ENCODE measurements at places on chromosomes 5 and 9. TPM values are rescaled to one million over a fixed set of nuclear protein-coding genes. Genes with fewer than 3 reads are reported as not detected.

The AFAP1L1 gene
- total RNA-seq: 3.2 TPM

The FOXI1 gene
- total RNA-seq: not detected

DNA sequence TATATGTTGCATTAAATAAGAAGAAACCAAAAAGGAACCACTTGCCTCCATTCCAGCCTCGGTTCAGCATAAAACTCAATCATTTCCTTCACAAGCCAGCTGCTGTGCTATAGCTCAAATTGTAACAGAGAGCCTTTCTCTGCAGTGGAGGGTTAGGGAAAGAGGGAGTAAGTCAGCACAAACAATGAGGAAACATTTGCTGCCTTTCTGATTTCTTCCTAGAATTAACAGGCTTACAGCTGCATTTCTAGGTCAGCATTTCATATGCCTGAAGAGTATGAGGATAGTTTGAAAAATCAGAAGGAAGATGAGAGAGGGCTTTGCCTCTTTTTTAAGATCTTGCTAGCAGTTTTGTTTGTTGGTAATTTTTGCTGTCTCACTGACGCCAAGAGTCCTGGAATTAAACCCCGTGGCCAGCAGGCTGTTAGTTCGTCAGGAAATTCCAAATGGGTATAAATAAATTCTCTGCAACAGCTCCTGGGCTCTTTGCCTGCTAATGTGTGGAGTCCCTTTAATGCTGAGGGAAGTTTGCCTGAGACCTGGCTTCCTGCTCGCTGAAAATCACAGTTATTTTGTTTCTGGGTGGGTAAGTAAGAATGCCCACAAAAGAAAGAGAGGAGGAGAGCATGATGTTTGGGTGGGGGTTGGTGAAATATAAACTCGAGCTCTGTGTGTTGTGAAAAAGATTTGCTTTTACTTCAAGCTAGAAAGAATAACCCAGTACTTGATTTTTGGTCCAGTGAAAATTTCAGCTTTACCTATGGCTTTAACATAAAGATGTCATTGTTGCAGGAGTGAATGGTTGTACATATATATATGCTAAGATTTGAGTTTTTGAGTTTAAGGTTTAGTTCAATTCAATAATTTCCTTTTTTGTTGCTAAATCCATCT is 148.1 kb upstream of the DMRT1 start:
- DNase-seq: peak; percentile 58

DNA sequence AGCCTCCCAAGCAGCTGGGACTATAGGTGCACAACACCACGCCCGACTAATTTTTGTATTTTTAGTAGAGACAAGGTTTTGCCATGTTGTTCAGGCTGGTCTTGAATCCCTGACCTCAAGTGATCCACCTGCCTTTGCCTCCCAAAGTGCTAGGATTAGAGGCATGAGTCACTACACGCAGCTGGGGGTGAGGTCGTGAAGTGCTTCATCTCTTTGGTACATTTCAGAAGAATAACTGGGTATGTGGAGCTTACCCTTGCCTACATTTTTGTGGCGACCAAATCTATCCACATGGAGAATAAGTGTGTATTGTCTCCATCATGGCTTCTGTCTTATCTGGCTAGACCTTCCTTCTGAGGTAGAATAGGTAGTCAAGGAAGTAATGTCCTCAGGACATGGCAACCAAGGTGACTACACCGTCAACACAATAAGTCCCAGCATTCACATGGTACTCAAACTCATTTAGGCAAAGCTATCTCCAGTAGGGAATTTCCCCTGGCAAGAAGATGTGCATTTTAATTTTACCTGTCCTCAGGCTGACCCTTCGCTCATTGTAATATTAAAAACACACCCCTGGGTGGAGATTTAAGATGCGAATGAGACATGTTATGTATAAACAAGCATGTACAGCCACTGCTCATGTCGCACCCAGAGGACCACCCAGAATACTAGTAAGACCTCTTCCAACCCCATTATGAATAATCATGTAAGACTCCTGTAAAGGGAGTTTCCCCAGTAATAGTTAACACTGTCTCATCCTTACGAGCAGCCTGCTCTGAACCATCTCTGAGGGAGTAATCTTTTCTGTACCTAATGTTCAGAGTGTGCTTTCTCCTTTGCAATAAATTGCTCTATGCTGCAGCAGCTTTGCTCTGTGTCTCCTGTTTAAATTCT is 1173.2 kb downstream of the TAF11L14 start:
- no peak for DNase-seq

The ENC1 gene
- 14.3 TPM for total RNA-seq

DNA sequence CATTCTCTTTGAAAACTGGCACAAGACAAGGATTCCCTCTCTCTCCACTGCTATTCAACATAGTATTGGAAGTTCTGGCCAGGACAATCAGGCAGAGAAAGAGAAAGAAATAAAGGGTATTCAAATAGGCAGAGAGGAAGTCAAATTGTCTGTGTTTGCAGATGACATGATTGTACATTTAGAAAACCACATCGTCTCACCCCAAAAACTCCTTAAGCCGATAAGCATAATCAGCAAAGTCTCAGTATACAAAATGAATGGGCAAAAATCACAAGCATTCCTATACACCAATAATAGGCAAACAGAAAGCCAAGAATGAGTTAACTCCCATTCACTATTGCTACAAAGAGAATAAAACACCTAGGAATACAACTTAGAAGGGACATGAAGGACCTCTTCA is 21.0 kb upstream of the EPB41L4A start:
- DNase-seq: no peak

GRCh38 chr9:82911996-82912395 is 150.9 kb downstream of the RASEF start:
- DNase-seq: no peak

The ADAMTS2 gene
- total RNA-seq: 31.8 TPM

The C5orf34 gene
- total RNA-seq: 1.3 TPM

GRCh38 chr5:139131465-139131864 is 66.7 kb downstream of the SIL1 start:
- DNase-seq: peak; percentile 69

- no peak for DNase-seq
Observed at GRCh38 chr9:34507556-34507955, 15.2 kb downstream of the ENHO start.

DNA sequence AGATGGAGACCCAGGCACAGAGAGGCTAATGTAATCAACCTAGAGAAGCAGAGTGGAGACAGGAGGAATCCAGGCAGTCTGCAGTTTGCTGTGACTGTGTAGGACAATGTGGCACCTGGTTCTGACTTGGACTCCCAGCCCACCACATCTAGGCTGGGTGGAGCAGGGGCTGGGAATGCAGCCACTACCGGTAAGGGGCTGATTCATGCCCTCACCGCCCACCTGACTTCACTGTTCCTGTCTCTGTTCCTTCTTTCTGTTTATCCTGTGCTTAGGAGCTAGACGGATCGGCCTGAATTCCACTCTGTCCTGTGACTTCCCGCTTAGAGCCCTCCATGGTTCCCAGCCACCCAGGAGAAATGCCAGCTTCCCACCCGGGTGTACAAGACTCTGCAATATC is 2.6 kb downstream of the PDLIM4 start:
- DNase-seq: no peak

GRCh38 chr9:37324691-37325490 is 97.6 kb upstream of the GRHPR start:
- DNase-seq: no peak

The FGF18 gene
- 7.9 TPM for total RNA-seq

- DNase-seq: no peak
Observed at GRCh38 chr9:81627481-81627880, 61.9 kb downstream of the TLE1 start.

The HTR4 gene
- 0.32 TPM for total RNA-seq

The SLC6A3 gene
- total RNA-seq: 0.27 TPM

DNA sequence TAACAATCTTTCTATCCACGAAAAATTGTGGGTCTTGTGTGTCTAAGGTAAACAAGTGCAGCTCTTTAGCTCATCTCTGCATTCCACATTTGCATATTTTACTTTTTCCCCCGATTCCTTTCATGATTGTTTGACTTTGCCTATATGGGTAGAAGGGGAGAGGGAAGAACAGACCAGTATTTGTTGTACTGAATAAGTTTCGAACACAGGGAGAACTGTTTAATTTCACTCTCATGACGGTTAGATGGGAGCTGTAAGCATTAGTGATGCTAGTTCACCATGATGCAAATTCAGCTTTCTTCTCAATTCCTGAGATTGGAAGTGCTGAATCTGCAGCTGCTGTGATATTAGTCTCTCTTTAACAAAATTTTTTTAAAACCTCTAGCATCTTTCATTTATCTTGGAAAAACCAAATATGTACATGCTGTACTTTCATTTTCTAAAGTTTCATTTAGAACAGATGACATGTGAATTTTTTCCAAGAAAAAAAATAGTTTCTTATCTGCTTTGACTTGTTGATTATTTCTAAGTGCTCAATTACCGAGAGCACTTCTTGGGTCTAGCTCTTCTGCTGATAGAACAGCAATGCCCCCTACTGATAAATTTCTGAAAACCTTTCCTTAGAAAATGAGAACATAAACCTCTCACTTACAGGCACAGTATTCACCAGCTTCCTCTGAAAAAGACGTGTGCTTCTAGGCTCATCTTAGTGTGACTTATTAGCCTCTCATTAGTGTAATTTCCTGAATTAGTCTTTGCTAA is 149.5 kb downstream of the BAAT start:
- DNase-seq: no peak

The PDE4D gene
- total RNA-seq: 8.4 TPM

The MGAT4B gene
- total RNA-seq: 51.2 TPM

The SPATA31C1 gene
- not detected for total RNA-seq

The STC2 gene
- total RNA-seq: 0.46 TPM

GRCh38 chr9:124477648-124478285 is 27.5 kb downstream of the ADGRD2 start:
- DNase-seq: no peak

GRCh38 chr9:126442636-126443035 is 116.0 kb downstream of the MVB12B start:
- DNase-seq: no peak

The SPINK1 gene
- not detected for total RNA-seq

DNA sequence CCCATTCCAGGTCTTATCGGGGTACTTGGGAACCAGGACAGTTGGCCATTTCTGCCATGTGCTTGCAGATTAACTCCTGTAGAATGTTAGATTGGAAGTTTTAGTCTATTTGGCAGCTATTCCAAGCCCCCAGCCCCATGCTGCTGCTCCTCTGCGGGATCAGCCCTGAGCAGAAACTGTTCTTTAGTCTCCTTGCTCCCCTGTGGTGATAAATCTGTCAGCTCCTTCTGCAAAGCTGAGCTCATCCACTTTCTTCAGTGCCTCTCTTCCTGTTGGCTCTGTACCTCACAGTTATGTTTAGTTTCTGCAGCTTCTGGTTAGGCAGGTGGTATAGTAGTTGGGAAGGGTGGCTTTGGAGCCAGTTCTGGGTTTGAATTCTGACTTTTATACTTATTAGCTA is 170.4 kb downstream of the GRIA1 start:
- no peak for DNase-seq

The FAM219A gene
- 21.6 TPM for total RNA-seq

The CCL19 gene
- total RNA-seq: 0.97 TPM

DNA sequence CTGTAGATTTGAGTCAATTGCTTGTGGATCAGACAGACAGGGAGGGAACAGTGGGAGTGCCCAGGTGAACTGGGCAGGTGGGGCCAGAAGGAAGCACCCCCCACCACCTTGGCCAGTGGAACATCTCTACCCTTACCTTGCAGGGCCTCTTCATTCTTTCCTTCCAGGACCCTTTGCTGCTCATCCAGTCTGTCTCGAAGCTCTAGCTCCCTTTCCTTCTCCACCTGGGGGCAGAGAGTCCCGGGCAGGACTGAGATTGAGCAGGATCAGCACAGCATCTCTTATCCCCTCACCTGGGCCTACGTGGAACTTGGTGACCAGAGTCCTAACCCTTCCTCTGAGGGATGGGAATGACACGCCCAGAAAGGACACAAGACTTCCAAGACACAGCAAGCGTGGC is 25.0 kb downstream of the CCDC69 start:
- DNase-seq: no peak

DNA sequence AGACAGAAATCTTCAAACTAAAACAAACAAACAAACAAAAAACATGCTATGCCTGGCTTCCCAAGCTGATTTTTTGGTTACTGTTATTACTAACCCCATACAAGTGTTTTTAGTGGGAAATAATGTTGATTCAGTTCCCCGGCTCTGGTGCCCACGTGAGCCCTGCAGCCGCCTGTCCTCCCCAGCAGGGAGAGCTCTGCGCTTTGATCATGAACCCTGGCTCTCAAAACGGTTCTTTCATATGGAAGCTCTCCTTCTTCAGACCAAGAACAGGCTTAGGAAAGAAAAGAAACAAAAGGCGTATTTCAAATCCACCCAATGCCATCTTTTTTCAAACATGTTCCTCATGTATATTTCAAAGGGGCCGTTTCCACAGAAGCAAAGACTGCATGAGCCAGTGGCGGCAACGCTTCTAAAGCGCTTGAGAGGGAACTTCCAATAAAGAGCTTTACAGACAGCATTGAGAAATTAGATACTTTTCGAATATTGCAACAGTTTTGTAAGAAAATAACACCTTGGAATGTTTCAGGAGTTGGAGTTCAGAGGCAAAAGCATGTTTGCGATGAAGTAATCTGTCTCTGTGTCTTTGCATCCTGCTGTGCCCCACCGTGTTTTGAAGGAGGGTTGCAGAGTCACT is 74.8 kb downstream of the ICE1 start:
- DNase-seq: peak; percentile 48

- no peak for DNase-seq
Observed at GRCh38 chr5:67969176-67969575, 246.4 kb upstream of the PIK3R1 start.

- peak; percentile 28 for DNase-seq
Observed at GRCh38 chr9:134180786-134181647, 16.7 kb upstream of the RNU6ATAC start.

DNA sequence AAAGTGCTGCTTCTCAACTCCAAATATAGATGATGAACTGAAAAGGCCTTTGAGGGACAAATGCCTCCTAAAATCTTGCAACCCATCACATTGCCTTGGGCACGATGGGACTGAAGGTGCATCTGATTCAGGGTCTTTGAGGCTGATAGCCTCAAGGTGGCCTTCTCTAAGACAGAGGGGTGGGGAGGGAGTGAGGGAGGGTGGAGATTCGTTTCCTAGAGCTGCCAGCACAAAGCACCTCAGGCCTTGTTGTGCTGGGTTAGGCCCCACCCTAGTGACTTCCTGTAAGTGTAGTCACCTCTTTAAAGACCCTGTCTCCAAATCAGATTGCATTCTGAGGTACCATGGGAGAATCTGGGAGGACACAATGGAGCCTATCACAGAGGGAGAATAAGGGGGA is 57.1 kb downstream of the BARX1 start:
- no peak for DNase-seq

- no peak for DNase-seq
Observed at GRCh38 chr5:69042500-69042899, 51.3 kb upstream of the SLC30A5 start.

The MEF2C gene
- total RNA-seq: 91.4 TPM

GRCh38 chr5:96468956-96469355 is 35.9 kb upstream of the PCSK1 start:
- no peak for DNase-seq

DNA sequence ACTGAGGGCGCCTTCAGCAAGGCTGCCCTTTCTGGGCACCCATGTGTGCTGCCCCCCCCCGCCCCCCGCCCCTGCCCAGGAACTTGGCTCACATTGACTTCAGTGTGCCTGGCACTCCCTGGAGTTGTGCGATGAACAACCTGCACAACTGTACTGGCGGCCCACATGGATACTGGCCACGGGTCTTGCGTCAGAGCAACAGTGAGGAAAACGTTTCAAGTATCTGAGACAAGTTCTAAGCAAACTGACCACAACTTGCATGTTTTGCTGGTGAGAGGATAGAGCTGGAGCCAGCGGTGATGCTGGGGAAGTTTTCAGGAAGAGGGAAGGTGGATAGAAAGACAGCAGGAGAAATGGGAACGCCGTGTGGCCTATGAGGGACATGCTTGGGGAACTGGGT is 45.4 kb downstream of the HABP4 start:
- DNase-seq: no peak
